Stimulated activated CD4-positive, alpha-beta T cell treated with anti-CD3 and anti-CD28 coated beads, Interleukin-1b, Interleukin-23, amount 100 ng/mL, for 48 hours (primary cell): ENCODE measurements at places on chromosomes 13 and 19.

- DNase-seq = no peak
Measured at GRCh38 chr13:81393721-81394120, 1052.8 kb upstream of the SPRY2 start.

DNA sequence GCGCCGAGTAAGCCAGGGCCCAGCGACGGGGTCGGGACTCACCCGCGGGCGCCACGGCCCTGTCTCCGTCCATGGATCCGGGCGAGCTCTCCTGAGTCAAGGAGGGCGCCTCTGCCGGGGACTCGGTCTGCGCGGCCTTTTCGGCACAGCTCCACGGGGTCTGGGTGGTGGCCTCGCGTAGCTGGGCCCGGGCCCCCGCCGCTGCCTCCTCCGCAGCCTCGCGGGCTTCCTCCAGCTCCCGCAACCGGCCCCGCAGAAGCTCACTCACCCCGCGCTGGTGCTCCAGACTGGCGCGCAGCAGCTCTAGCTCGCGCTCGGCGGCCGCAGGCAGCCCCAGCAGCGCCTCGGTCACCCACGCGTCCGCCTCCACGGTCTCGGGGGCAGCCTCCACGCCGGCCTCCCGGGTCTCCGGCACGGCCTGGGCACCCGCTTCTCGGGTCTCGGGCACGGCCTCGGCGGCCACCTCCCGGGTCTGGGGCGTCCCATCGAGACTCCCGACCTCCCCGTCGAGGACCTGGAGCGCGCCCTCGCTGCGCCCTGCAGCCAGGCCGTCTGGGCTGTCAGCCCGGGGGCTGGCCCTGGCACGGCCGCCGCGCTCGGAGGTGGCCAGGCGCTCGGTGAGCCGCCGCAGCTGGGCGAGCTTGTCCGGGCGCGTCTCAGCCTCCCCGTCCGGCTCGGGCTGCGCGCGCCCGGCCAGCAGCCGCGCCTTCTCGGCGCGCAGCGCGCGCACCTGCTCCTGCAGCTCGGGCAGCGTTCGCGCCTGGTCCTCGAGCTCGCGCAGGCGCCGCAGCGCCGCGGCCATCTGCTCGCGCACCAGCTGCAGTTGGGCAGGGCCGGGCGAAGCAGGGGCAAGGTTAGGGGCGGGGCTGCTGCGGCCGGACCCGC is 8.4 kb downstream of the KANK3 start:
- DNase-seq = peak; percentile 33

GRCh38 chr13:62057286-62057685 is 641.6 kb upstream of the PCDH20 start:
- DNase-seq = no peak

GRCh38 chr19:46925548-46925950 is 64.8 kb downstream of the ARHGAP35 start:
- no peak for DNase-seq

DNA sequence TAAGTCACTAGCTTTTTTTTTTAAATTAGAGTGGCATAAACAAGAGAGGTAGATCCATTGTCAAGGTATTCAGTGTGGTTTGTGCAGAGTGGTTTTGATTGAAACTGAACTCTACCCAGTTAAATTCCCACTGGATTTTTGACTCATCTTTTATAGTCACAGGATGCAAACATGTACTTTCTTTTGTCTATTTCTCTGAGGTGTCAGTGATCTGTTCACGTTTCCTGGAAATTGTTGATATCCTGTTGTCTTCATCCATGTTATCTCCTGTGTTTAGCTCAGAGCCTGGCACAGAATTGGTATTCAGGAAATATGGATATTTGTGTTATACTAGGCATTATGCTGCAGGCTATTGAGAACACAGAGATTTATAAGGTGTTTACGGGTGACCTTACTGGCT is 119.7 kb downstream of the PCCA start:
- no peak for DNase-seq

DNA sequence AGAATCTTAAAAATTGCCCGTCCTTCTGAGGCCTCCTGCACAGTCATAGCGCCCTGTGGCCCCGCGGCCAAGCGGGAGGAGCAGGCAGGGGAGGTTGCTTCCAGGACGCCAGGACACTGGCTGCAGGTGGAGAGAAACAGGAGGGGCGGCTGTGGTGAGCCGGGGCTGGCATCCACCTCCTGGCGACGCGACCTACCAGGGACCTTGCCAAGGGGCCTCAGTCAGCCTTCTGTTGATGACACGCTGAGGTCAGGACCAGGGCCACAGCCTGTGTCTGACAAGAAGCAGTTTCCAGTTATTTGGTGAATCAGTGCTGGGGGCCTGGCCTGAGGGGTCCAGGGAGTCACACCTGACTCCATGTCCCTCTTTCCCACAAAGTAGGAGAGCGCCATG is 13.3 kb upstream of the MKNK2 start:
- no peak for DNase-seq

- peak; percentile 50 for DNase-seq
Measured at GRCh38 chr19:15379999-15380647, 536 bp upstream of the AKAP8 start.
